MG63 (cell line): ENCODE measurements at places on chromosomes 3 and 15.
A peak's percentile ranks its signal among the peaks of the same experiment; 100 is the strongest.

DNA sequence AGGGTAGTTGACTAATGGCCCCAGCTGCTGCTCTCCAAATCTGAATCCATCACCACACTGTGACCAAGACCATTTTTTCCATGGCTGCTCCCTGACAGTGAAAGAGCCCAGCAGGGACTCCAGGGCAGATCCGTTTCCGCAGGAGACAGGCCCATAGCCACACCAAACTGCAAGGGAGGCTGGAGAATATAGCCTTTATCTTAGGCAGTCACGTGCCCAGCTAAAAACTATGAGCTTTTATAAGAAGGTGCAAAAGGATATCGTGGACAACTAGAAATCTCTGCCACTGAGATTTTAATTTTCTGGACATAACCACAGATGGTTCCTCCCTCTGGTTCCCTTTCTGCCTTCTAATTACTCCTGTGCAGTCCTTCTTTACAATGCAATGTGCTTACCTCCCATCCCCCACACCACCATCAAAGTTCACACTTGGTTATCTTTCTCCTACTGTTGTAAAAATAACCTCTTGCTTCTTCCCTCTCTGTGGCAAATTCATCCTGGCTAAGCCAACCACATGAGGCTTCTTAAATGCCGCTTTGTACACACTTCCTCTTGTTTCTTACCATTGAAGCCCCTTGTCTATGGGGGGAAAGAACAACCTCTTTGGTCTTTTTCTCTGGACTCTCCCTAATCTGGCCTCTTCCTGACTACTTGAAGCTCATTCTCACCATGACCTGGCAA lies 233.7 kb downstream of the SHQ1 start:
- no peak for DNase-seq

DNA sequence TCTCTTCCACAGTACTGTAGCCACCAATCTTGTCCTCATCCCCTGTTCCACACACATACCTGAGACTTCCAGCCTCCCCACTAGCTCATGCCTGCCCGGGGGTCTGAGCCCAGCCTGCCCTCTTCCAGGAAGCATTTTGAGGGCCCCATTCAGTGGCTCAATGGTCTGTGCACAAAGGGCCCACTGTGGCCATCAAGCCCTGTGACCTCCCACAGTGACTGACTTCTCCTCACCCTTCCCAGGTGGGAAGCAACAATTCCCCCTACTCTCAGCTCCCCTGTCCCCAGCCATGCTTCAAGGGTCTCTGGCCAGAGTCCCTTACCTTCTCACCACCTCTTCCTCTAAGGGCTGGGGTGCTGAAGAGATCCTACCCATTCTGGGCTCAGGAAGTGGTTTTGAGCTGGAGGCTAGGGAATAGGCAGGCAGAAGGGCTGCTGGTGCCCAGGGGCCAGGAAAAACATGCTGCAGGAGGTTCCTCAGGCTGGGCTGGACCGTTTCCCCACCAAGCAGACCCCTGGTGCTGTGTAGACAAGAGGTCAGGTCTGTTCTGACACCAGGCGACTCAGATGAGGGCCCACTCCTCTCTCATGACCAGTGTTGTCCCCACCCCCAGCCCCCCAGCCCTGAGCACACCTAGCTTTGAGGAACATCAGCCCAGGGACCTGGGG lies 3.0 kb upstream of the KLF15 start:
- no peak for DNase-seq

- no peak for DNase-seq
Measured at GRCh38 chr3:110928016-110928662, 143.5 kb upstream of the NECTIN3 start.

DNA sequence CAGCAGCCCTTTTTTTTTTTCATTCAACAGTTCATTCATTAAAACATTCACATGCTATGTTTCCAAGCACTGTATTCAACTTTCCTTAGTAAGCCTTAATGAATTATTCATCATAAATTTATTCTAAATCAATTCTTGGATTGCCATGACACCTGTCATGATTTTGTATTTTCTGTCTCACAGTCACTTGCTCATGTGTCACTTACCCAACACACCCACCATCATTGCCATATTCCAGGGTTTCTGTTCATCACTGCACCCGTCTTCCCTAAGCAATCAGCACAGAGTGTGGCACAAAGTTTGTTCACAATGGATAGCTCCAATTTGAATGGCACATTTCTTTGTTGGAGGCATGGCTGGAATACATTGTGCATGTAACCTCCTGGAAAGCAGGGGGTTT lies 27.2 kb downstream of the CPNE4 start:
- no peak for DNase-seq

- no peak for DNase-seq
Measured at GRCh38 chr3:67414740-67415139, 239.7 kb downstream of the SUCLG2 start.

DNA sequence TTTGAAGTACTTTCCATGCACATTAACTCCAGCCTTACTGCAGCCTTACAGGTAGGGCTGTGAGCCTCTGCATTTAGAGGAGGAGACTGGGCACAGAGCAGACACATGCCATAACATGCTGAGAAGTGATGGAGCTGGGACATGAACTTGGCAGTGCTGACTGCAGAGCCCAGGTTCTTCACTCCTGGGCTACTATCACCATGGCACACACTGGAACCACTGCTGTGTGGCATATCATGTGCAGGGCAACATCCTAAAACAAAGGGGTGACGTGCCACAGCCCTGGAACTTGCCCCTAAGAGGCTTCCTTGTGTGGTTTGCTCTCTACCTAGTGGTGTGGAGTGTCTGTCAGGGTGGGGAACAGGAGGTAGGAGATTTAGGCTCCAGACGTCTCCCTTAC lies 25.4 kb downstream of the EHD4 start:
- no peak for DNase-seq

DNA sequence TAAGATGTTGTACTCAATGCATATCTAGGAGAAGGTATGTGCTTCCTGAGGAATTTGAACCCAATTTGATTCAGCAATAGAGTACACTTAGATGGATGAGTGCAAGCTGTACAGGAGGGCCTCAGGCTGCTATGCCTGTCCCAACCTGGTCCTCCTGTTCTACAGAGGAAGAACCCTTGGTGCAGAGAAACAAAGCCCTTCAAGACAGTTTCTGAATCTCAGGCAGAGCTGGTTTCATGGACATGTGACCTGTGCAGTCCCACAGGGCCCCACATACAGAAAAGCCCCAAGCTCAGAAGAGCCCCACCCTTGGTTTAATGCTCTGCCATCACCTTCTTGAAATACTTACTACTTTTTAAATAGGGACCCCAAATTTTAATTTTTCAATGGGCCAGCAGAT lies 15.3 kb downstream of the FOXP1 start:
- no peak for DNase-seq

GRCh38 chr15:38720893-38721567 lies 156.4 kb upstream of the RASGRP1 start:
- no peak for DNase-seq

- peak; percentile 5 for DNase-seq
Measured at GRCh38 chr15:62665449-62665848, 377.1 kb upstream of the TPM1 start.

DNA sequence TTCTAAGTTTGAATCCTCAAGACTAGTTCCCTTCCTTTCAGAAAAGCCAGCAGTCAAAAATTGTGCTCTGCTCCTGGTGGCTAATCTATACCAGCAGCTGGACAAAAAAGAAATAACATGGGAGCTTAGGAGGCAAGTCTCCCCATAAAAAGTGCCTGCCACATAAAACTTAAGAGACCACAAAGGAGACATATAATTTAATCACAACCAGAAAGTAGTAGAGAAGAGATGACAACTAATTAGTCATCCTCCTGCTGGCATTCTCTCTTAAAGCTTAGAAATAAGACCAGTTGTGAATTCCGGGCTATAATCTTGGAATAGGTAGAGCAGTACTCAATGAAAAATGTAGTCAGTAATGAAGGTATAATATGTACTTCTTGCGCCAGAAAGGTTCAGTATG lies 20.2 kb upstream of the IMPG2 start:
- DNase-seq: no peak

GRCh38 chr3:155079468-155079745 lies 712 bp upstream of the MME start:
- DNase-seq: no peak

GRCh38 chr3:126348308-126348920 lies 8.8 kb downstream of the KLF15 start:
- DNase-seq: no peak

DNA sequence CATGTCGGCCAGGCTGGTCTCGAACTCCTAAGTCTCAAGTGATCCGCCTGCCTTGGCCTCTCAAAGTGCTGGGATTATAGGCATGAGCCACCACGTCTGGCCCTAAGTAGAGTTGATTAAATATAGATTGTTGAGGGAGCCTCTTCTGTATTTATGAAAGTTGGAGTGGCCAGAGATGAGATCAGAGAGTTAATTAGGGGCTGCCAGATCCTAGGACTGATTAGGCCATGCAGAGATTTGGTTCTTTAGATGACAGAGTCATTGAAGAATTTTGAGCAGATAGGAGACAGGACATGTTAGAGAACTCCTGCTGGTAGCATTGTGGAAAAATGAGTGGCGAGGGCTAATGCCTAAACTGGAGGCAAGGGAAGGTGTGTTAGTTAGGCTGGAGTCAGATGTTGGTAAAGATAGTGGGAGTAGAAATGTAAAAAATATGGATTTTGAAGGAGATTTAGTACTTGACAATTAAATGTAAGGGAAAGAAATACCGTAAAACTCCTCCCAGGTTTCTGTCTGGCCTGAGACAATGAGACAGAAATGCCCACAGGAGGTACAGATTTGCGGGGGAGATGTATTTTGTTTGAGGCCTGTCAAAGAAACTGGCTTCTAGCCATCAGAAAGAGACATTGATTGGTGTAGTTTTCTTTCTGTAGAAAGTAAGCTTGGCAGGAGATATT lies 23.4 kb downstream of the SACM1L start:
- DNase-seq: no peak

DNA sequence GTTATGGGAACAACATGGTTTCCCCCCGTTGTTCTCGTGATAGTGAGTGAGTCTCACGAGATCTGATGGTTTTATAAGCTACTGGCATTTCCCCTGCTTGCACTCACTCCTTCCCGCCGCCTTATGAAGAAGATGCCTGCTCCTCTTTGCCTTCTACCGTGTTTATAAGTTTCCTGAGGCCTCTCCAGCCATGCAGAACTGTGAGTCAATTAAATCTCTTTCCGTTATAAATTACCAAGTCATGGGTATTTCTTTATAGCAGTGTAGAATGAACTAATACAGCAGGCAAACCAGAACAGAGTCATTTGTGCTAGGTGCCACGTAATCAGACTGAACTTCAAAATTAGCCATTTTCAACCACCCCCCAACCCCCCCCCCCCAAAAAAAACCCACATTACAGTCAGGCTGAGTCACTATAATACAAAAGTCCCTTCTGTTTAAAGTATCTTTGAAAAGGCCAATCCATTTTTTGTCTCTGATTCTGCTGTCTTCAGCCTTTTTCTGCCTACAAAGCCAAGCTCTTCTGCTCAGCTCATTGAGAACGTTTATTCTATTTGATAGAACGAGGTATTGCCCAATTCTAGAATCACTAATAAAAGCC lies 4.1 kb downstream of the OR4F6 start:
- no peak for DNase-seq

GRCh38 chr15:60124460-60125070 lies 120.5 kb downstream of the FOXB1 start:
- no peak for DNase-seq

- no peak for DNase-seq
Measured at GRCh38 chr3:184322731-184323487, 8.5 kb downstream of the EIF4G1 start.

DNA sequence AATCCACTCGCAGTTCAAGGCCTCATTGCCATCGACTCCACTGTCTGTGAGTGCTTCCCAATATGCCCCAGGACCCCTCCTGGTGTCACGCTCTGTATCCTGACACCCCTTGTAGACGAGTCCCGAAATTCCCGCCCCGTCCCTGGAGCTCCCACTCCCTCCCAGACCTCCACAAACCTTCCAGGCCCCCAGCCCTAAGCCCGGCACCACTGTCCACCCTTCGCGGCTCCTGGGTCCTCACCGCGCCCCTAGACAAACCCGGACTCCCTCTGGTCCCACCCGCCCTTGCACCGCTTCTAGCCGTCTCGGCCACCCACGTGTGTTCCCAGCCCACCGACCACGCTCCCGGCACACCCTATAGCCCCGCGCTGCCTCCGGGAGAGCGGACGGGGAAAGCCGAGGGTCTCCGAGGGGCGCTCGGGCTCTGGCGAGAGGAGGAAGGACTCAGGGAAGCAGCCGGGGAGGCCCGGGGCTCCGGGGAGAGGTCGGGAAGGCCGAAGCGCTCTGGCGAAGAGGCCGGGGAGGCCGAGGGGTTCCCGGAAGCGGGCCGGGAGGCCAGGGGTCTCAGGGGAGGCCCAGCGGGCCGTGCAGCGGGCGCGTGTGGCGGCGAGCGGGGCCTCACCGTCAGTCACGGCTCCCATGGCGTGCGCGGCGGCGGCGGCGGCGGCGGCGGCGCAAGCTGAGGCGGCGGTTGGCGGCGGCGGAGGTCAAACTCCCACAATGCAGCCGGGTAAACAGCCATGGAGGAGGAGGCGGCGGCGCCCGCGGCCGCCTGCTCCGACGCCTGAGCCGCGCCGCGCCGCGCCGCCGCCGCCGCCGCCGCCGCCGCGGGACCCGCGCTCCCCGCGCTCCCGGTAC lies at the start of the genes ATXN7 and THOC7:
Gene ATXN7, plus strand, starts transcription at position 718 of the 858 bp plus-strand sequence. CDS start 48,732 bp downstream, outside the sequence.
Gene THOC7, minus strand, starts transcription at position 656 of the 858 bp plus-strand sequence. Its CDS starts 15 bp downstream, at position 641.
- peak; percentile 66 for DNase-seq

DNA sequence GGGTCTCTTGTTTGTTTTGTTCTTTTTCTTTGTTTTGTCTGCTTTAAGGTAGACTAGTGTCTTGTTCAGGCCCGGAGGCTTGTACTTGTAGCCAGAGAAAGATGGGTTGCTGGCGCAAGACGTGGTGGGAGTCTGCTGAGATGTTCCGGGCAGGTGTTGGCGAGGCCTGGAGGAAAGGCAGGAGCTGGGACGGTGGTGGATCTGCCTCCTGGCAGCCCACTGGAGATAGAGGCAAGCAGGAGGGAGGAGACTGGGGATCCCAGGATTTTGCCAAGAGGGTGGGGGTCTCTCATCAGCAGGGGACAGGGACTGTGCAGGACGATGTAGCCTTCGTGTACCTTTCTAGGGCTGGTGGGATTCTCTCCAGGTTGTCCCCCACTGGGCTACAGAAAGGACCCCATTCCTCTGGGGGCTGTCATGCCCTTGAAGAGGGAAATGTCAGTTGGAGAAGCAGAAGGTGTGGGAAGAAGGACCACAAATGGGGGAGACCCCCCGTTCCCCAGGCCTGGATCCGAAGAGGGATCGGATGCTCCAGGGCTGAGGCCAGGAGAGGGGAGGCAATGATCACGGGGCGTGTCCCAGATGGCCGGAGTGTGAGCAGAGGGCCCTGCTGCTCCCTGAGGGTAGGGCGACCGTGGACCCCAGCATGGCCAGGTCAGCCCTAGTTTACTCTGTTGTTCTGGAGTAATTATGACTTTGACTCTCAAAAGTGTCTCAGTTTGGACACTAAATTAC lies 7.0 kb downstream of the CHAC1 start:
- no peak for DNase-seq

GRCh38 chr3:194056731-194057415 lies 79.1 kb upstream of the HES1 start:
- no peak for DNase-seq

GRCh38 chr3:152549263-152549662 lies 280.5 kb downstream of the MBNL1 start:
- DNase-seq: no peak

DNA sequence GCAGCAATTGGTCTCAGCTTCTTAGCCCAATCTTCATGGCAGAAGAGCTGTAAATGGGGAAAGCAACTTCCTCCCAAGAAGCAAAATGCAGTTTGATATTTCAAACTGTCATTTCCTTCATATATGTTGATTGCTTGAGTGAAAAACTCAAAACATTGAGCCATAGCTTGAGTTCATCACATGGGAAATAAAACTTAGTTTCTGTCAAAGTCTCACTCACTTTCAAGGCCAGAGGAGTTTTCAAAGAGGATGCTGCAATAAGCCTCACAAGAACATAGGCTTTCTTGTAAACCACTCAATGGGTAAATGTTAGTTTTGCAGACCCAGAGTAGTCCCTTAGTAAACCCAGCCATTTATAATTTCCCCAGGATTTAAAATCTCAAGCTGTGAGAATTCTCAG lies 29.1 kb upstream of the SUCLG2 start:
- DNase-seq: no peak
